ENCODE measurements at places on chromosomes 16 and 17.

GRCh38 chr16:3965781-3966582 is 85.5 kb upstream of the CREBBP start:
- DNase-seq = no peak

- DNase-seq = no peak
Observed at GRCh38 chr17:71593078-71593477, 527.7 kb upstream of the SOX9 start.

GRCh38 chr17:42660692-42661345 is 1.7 kb downstream of the TUBG2 start:
- no peak for DNase-seq

- DNase-seq = no peak
Observed at GRCh38 chr16:20868890-20869289, 31.3 kb downstream of the DCUN1D3 start.

DNA sequence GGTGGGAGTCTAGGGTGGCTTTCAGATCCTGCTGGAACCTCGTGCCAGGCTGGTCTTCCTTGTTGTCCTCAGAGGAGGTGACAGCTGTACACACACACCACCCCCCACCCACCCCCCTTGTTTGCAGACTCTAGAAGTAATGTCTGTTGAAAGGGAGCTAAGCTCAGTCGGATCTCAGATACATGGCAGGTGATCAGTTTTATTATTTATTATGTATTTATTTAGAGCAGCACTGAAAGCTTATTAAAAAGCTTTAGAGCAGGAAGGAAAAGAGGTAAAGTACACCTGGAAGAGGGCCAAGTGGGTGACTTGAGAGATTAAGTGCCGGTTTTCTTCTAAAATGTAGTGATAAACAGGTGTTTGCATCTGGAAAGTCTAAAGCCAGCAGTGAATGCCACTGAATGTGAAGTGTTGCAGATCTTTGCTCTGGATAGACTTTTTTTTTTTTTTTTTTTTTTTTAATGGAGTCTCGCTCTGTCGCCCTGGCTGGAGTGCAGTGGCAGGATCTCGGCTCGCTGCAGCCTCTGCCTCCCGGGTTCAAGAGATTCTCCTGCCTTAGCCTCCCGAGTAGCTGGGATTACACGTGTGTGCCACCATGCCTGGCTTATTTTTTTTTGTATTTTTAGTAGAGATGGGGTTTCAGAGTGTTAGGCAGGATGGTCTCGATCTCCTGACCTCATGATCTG is 40.2 kb downstream of the FOXK2 start:
- no peak for DNase-seq

DNA sequence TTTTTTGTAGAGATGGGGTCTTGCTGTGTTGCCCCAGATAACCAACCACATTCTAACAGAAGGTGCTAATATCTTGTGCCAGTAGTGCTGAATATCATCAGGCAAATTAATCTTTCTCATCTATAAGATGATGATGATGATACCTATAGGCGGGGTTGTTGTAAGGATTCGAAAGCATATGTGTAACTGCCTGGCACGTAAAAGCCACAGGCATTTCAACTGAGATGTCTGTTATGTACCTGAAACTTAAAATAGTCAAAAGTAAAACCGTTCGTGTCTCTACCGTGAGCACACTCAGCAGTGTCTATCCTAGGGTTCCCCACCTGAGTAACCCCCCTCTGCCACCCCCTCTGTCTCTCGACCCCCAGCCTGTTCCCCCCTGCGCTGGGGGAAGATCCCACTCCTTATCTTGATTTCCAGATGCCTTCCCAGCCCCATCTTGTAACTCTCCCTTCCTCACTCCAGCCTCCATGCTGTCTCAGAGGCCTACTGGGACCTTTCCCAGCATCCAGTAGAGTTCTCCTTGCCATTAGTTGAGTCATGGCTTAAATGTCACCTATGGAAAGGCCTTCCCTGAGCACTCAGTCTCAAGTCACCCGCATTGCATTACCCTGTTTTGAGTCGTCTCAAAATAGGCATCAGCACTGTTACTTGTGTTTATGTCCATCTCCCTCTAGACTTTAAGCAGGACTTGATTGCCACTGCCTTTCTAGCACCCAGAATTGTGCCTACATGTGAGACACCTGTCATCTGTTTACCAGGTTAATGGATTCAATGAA is 34.1 kb downstream of the CDRT15 start:
- DNase-seq = no peak
